Stimulated activated CD4-positive, alpha-beta T cell treated with anti-CD3 and anti-CD28 coated beads, Interleukin-15, amount 100 ng/mL, for 48 hours (primary cell): ENCODE measurements at places on chromosomes 2 and 18.

DNA sequence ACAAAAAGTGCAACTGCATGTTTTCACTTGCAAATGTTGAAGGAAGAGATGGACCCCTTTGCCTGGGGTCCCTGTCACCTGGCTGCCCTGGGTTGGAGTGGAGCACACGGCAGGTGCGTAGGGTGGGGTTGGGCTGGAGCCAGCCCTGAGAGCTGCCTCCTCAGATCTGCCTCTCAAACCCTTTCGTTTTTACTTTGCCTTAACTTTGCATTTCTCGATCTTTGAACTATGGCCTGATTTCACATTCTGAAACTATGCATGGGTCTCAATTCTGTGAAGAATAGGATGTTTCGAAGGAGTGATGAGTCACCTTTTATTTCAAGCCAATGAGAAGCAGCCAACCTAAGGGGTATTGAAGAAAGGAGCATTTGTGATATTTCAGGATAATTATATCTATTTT lies 132.8 kb downstream of the ACOXL start:
- no peak for DNase-seq

DNA sequence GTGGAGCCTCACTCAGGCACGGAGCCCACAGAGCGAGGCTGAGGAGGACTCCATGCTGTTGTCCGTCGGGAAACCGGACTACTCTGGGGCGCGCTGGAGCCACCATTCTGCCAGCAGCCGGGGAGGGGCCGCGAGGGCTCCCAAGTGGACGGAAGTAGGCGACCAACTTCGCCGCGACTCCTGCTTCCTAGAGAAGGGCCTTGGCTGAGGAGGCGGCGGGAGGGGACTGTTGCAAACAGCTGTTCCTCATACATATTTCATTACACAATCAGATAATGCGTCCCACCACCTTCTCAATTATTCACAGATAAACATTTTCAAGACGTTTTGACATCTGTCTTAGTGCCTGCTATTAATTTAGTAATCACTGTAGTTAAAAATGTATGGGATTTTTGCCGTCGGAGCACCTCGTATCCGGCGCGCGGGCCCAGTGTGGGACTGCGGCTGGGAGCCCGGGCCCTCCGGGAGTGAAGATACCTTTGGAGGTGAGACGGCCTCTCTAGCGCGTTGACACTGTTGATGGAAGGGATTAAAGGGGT lies 11.7 kb upstream of the SIX3 start:
- DNase-seq = no peak

DNA sequence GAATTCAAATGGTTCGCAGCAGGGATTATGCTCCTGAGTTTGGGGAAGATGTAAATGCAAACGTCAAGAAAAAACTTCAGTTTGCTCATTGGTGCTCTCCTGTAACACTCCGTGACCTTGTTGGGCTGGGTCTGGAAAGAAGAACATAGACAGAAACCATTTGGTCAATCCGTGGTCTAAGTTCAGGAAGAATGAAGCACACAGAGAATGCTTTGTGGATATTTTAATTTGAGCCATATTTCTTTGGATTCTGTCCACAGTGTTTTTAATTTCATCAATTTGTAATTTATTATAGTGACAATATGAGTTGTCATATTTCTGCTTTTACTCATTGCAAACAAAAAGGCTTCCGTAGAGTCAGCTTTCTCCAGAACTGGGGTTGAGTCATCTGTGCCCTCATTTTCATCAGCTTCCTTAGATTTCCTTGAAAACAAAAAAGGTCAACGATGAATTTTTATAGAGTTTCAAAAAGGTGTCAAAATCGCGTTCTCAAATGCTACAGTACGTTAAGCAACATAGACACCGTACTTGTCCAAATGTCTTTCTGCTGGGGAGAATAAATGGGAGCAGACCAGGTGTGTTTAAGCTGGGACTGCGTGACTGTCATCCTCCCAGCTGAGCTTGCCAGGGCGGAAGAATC lies 606.4 kb downstream of the RNF144A start:
- no peak for DNase-seq

DNA sequence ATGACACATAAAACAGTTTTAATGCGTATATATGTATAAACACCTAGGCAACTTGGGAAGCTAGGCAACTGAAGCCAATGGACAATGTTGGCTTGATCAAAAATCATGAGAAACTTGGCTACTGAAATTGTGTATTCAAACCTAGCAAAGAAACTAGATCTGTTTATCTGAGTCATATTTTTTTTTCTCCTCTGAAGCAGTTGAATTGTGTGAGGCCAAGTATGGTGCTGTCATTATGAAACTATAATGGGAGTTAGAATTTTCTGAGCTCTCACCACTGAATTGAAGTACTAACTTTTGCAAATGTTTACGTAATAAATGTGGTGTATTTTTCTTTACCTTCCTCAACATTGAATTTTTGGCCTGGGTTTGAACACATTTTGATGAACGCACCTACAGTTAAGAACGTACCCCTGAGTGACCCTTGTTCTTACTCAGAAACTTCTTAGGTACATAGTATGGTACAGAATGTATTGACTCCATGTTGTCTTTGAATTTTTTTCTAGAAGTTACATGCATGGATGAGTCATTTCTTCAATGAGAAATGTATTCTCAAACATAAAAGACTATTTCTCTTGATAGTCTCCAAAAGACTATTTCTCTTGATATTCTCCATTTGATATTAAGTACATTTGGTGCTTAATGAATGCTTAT lies 23.8 kb downstream of the CD28 start:
- no peak for DNase-seq

- DNase-seq = no peak
Measured at GRCh38 chr2:238105506-238106338, 5.6 kb downstream of the ESPNL start.

DNA sequence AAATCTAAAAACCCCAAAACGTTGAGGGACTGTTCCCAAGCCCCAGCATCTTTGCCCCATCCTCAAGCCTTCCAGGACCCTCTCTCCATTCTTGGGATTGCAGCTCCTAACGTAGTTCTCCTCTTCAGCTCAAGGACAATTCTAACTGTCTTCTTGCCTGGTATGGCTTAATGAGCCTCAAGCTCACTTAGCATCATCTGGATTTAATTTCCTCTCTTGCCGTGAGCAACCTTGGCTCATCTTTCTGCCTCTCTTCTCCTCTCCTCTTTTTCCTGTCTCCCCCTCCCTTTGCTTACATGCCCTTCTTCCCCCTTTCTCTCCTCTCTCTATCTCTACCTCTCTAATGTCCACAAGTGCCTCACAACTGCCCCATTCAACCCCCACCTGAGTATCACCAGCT lies 44.2 kb downstream of the TACR1 start:
- no peak for DNase-seq

DNA sequence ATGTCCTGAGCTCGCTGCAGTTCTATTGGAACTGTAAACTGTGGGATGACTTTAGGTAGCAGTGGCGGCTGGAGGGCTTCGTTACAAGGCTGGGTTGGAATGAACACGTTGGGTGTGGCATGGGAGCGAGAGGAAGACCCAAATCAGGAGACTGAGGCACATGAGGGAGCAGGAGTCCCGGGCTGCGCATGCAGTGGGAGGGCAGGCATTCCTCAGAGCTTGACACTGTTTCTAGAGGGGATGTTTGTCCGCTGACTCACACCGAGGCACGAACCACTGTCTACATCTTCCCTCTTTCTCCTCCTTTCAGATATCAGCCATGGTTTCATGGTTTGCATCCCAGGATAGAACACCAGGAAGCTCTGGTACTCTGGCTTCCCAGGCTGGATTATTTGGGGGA lies 40.6 kb upstream of the LAMA1 start:
- no peak for DNase-seq

- no peak for DNase-seq
Measured at GRCh38 chr2:76295762-76296161, 585.0 kb upstream of the GCFC2 start.

DNA sequence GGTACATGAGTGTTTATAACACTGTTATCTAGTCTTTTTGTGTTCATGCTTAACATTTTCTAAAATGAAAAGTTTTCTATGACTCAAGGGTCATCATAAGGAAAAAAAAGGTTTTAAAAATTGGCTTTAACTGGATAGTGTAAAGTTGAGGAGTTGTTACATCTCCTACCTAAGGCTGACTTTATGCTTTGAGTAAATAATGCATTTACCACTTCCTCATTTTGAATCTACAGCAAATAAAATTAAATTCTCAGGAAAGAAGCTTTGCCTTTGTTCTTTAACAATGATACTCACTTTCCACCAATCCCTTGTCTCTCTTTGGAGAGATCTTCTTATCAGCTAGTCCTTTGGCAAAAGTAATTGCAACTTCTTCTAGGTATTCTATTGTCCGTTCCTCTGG lies 29.7 kb downstream of the HADHA start:
- DNase-seq = no peak

GRCh38 chr18:12305930-12306629 lies 2.0 kb upstream of the TUBB6 start:
- DNase-seq = no peak

DNA sequence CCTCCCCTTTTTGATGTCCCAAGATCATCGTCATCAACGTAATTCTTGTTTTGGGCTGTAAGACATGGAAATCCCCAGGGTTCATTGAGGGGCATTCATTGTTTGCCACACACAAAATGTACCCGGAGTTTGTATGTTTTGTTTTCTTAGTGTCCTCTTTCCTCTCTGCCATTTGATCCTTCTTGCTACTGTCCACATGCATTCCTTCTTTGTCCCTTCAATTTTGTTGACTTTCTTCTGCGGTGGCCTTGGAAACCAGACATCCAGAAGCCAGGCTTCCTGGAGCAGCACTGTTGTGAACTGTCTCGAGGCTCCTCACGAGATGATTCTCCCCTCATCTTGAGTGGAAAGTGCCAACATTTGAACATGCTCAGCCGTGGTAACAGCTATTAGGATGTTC lies 24.8 kb downstream of the IGFBP2 start:
- DNase-seq = no peak

DNA sequence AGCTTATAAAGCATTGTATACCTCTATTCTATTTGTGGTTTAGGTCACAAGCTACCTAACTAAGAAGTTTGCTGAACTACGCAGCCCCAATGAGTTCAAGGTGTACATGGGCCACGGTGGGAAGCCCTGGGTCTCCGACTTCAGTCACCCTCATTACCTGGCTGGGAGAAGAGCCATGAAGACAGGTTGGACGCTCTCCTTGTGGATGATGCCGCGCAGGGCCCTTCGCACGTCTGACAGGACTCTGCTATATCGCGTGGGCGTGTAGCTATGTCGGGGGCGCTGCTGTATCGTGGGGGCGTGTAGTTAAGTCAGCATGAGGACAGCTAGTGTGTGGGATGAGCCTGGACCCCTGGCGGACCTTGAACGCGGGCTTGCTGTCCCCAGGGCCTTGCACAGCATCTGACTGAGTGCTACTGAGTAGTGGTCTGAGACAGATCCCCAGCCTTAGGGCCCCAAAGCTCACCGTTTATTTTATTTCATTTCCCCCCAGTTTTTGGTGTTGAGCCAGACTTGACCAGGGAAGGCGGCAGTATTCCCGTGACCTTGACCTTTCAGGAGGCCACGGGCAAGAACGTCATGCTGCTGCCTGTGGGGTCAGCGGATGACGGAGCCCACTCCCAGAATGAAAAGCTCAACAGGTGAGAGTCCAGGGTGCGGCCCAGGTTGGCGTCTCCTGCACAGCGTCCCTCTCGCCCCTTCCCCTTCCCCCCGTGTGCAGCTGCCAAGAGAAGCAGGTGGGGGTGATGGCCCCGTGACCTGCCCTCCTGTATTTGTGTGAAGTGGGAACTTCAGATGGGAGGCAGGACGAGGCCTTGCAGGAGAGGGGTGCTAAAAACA lies 15.6 kb upstream of the CNDP1 start:
- DNase-seq = no peak

GRCh38 chr2:64937687-64938491 lies 51.3 kb upstream of the SLC1A4 start:
- DNase-seq = no peak

DNA sequence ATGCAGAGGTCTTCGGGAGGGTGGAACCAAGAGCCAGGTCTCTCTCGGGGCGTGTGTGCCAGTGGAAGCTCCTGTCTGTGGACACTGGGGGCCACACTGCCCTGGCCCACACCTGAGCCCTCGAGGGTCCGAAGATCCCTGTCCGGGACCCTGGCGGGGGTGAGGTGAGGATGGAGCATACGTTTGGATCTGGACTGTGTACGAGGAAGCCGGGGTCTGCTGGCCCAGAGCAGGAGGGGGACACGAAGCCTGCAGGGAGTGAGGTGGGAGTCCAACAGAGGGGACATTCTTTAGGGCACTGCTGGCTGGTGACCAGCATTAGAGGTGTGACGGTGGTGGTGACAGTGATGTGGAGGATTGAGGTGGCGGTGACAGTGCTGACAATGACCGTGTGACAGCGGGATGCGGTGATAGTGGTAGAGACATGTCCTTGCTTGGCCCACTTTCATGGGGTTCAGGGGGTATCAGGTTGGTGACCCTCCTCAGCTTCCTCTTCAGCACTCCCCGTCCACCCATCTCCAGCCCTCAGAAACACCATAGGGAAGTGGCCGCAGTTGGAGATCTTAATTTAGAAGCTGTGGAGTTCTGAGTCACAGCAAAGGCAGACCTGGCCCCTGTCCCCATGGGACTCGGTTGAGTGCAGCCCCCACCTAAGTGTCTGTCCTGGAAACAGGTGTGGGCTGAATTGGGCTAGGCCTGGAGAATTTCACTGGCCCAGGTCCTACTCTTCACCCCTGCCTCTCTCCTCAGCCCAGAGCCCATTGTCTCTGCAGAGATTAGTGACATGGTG lies 252.0 kb downstream of the DYSF start:
- DNase-seq = no peak

GRCh38 chr18:2618009-2618408 lies 37.5 kb upstream of the SMCHD1 start:
- no peak for DNase-seq

GRCh38 chr2:18149660-18150246 lies 271.3 kb downstream of the KCNS3 start:
- no peak for DNase-seq

- no peak for DNase-seq
Measured at GRCh38 chr2:144451443-144451842, 68.5 kb downstream of the ZEB2 start.
